CD8-positive, alpha-beta memory T cell (primary cell): ENCODE measurements at places on chromosomes 16 and 17. TPM values are rescaled to one million over a fixed set of nuclear protein-coding genes. Genes with fewer than 3 reads are reported as not detected.

GRCh38 chr16:52526116-52526828 lies 20.7 kb downstream of the TOX3 start:
- no peak overlapping the region for H3K4me3 ChIP-seq
- H3K36me3 ChIP-seq, result no peaks in the 10 kb centered on the region
- H3K27me3 ChIP-seq, result no peaks in the 10 kb centered on the region
- H3K27ac ChIP-seq, result no peak overlapping the region
- no peak for DNase-seq
- H3K4me1 ChIP-seq, result no peaks in the 10 kb centered on the region

DNA sequence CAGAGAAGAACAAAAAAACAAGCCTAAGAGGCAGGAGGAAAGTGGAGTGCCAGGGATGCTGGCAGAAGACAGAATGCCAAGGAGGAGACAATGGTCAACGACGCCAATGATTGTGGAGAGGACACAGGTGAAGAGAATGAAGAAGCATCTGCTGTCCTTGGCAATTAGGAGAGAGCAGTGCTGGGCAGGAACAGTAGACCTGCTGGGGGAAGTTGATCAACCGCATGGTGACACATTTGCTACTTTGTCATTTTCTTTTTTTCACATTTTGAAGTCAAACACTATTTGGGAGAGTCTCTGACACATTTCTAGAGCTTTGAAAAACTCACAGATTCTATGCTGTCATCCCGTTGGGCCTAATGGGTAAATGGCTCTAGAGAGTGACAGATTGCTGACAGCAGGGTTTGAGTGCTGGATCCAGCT lies 1.1 kb upstream of the PIK3R6 start:
- DNase-seq, result no peak
- no peak overlapping the region for H3K4me3 ChIP-seq
- H3K4me1 ChIP-seq, result peaks cover 21% of the 10 kb centered on the region
- no peak overlapping the region for H3K27ac ChIP-seq
- H3K27me3 ChIP-seq, result no peaks in the 10 kb centered on the region

- H3K36me3 ChIP-seq, result no peaks in the 10 kb centered on the region
- H3K27ac ChIP-seq, result no peak overlapping the region
- no peaks in the 10 kb centered on the region for H3K27me3 ChIP-seq
- H3K4me1 ChIP-seq, result no peaks in the 10 kb centered on the region
- DNase-seq, result no peak
- H3K4me3 ChIP-seq, result no peak overlapping the region
Measured at GRCh38 chr17:11853321-11854151, 143.7 kb downstream of the ZNF18 start.

DNA sequence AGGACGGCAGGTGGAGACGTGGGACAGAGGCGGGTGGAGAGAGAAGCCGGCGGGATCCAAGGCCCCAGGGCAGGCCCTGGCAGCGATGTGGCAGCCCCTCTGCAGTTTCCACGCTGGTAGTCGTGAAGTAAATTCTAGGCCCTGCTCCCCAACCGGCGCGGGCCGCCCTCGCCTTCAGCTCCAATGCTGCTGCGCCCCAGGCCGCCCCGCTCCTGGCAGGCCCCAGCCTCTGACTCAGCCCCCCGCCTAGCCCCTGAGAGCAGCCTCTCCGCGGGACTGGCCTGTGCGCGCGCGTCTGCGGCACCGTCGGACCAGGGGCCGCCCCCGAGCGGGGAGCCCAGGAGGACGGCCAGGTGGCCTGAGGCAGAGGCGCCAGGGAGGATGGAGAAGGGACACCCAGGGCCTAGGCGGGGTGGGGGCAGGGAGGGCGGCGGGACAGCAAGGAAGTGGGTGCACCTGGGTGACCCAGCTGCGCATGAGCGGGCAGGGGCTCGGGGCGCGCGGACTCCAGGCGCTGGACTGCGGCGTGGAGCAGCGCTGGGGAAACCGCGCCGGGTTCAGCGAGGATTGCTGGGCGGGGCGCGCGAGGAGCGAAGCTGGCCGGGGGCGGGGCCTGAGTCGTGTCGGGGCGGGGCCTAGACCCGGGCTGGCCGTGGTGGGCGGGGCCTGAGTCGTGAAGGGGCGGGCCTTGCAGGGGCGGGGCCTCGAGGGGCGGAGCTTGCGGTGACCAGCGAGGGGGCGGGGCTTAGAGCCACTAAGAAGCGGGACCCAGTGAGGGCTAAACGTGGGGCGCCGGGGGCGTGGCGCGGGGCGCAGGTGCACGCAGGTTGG lies 29.6 kb downstream of the ZNF778 start:
- no peak overlapping the region for H3K4me3 ChIP-seq
- no peaks in the 10 kb centered on the region for H3K36me3 ChIP-seq
- no peaks in the 10 kb centered on the region for H3K27me3 ChIP-seq
- DNase-seq, result peak; percentile 93
- no peak overlapping the region for H3K27ac ChIP-seq

DNA sequence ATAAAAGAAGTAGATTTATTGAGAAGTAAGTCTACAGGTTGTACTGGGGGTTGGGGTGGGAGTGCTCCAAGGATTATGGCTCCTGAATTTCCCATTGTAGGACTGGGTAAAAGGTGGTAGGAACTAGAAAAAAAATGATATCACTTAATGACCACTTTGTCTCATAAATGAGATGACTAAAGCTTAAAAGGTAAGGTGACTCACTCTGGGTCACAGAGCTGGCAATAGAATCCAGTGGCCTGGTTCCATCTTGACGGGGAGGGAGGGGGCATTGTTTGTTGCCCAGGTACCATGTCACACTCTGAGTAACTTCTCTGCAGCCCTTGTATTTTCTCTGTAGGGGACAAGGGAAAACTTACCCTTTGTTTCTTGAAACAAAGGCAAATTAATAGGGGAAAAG lies 126.1 kb downstream of the PITPNC1 start:
- no peak overlapping the region for H3K27ac ChIP-seq
- H3K36me3 ChIP-seq, result no peaks in the 10 kb centered on the region
- H3K4me3 ChIP-seq, result no peak overlapping the region

DNA sequence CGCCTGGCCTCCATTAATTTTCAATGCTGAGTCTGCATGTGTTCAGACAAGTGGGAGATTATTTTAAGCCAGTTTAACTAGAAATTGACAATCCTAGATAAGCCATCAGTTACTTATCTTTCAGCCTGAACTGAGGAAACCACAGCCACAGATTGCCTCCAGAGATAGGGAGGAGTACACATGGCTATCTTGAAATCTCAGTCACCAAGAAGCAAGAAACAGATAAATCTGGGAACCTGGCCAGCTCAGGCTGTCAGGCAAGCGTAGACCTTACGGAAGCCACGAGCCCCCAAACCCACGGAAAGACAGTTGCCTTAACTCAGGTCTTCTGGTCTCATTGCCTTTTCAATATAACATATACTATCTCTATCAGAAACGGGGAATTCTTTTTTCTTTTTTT lies 2.0 kb upstream of the GLG1 start:
- no peak overlapping the region for H3K27ac ChIP-seq
- DNase-seq, result peak; percentile 73
- no peaks in the 10 kb centered on the region for H3K27me3 ChIP-seq
- no peak overlapping the region for H3K4me3 ChIP-seq
- peaks cover 46% of the 10 kb centered on the region for H3K4me1 ChIP-seq

- no peak overlapping the region for H3K27ac ChIP-seq
- H3K27me3 ChIP-seq, result no peaks in the 10 kb centered on the region
Measured at GRCh38 chr16:88306860-88307545, 75.8 kb upstream of the ZNF469 start.

DNA sequence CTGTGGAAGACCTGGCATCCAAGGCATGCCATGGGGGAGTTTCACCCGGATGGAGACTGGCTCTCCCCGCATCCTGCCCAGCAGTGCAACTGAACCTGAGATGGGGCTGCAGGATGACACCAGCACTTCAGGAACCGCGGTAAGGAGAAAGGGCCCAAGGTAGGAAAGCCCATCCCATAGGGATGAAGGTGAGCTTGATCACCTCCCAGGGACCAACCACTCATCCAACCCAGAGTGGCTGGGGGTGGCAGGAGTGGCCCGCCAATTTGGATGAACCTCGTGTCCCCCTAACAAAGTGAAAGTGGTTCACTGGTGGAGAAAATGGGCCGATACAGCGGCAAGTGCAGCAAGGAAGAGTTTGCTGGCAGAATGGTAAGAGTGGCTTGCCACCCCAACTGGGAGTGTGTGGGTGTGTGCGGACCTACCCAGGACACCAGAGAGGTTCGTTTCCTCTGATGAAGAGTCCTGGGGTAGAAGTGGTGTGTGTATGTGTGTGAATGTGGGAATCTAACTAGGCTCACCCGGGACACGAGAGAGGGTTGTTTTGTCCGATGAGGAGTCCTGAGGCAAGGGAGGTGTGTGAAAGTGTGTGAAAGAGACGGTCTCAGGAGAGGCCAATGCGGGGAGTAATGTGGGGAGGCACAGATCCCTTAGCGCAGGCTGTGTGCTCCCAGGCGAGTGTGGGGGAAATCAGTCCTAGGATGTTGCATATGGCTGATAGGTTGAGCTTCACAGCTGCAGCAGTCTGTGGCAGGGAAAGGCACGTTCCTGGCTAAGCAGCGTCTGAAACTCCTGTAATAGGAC lies 22.6 kb downstream of the ACSM1 start:
- peaks cover 25% of the 10 kb centered on the region for H3K4me1 ChIP-seq
- H3K36me3 ChIP-seq, result no peaks in the 10 kb centered on the region
- H3K4me3 ChIP-seq, result peak overlapping the region; percentile 74
- H3K27ac ChIP-seq, result peak overlapping the region; percentile 79

DNA sequence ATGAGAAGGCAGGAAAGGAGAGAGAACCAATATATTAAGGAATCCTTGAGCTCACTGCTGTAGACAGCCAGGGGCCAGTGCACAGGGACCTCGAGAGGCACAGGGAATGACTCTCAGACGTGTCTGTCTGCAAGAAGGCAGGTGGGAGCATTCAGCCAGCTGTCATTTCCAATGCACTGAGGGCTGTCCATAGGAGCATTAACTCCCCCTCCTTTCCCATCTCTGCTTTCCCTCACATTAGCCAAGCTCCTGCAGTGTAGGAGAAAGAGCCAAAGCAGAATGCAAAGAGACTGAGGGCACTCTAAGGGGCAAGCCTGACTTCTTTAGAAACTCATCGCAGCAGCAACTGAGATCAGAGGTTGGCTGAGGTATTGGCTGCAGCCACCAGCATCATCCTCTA lies 218.3 kb downstream of the CDH13 start:
- no peaks in the 10 kb centered on the region for H3K36me3 ChIP-seq
- no peak for DNase-seq
- H3K27me3 ChIP-seq, result no peaks in the 10 kb centered on the region
- H3K4me1 ChIP-seq, result no peaks in the 10 kb centered on the region

Gene CFAP52
- not detected for total RNA-seq

Gene ABCC12
- not detected for total RNA-seq

Gene KRT31
- total RNA-seq, result not detected

Gene NLGN2
- total RNA-seq, result 6.6 TPM
